ENCODE measurements at places on chromosomes 1 and 21. TPM values are rescaled to one million over a fixed set of nuclear protein-coding genes. Genes with fewer than 3 reads are reported as not detected.
A peak's percentile ranks its signal among the peaks of the same experiment; 100 is the strongest.

- no peaks in the 10 kb centered on the region for H3K36me3 ChIP-seq
- no peak overlapping the region for H3K27ac ChIP-seq
- no peak for DNase-seq
- H3K27me3 ChIP-seq: no peaks in the 10 kb centered on the region
- no peaks in the 10 kb centered on the region for H3K4me1 ChIP-seq
- H3K4me3 ChIP-seq: no peak overlapping the region
These were observed 10.1 kb upstream of the ABCA4 start for GRCh38 chr1:94130851-94131595.

DNA sequence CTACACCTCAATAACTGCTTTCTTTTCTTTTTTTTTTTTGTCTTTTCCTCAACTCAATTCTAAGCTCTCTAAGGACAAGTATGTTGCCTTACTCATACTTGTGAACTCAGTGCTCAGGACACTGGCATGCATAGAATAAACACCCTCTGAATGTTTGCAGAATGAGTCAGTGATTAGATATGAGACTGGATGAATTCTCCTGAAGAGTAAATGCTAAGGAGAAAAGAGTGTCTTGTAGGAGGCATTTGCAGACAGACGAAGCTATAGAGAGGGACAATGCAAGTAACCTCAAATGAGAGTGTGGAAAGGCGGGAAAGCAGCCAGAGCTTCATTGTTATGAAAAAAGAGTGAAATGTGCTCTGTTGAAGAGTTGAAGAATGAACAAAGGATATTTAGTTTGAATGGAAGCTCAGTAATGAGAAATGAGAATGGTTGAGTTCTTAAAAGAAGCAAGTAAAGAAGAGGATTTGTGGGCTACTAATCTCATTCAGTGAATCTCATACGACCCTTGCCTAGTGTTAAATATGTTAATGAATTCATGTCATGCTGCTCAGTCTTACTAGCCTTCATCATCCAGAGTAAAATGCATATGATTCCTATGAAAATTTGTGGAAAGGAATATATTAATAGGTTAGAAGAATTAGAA, 166.1 kb upstream of the DPYD start:
- H3K27me3 ChIP-seq: no peaks in the 10 kb centered on the region
- no peaks in the 10 kb centered on the region for H3K36me3 ChIP-seq
- no peaks in the 10 kb centered on the region for H3K4me1 ChIP-seq
- H3K27ac ChIP-seq: no peak overlapping the region

The SYCP1 gene
- total RNA-seq: not detected

DNA sequence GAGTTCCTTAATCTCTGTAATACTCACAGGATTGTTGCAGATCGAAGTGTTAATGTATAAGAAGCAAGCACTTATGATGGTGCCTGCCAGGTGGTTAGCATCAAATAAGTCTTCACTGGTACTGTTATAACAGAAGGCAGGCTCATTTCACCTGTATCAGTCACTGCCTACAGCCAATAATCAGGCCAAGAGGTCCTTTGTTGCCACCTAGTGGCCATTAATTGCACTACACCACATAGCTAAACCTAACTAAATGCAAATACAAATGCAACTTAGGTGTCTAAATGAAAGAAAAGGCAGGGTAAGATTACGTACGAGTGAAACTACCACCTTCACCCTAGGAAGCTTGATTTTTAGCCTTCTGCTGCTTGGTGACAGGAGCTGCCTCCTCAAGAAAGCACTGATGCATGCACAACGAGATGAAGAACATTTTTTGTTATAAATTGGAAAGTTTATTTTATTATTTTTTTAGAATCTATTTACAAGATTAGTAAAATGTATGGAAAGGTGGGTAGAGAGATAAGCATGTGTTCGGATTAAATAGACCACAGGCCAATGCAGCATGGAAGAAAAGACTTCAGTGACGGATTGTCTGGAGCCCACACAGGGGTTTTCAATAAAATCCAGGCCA, 334.8 kb upstream of the CAMK1G start:
- H3K27ac ChIP-seq: no peak overlapping the region
- DNase-seq: peak; percentile 70
- peaks cover 2% of the 10 kb centered on the region for H3K27me3 ChIP-seq
- no peaks in the 10 kb centered on the region for H3K36me3 ChIP-seq
- no peaks in the 10 kb centered on the region for H3K4me1 ChIP-seq
- H3K4me3 ChIP-seq: no peak overlapping the region
